Glutamatergic neuron (in vitro differentiated cells): ENCODE measurements at places on chromosomes 13 and 19. TPM values are rescaled to one million over a fixed set of nuclear protein-coding genes. Genes with fewer than 3 reads are reported as not detected.

DNA sequence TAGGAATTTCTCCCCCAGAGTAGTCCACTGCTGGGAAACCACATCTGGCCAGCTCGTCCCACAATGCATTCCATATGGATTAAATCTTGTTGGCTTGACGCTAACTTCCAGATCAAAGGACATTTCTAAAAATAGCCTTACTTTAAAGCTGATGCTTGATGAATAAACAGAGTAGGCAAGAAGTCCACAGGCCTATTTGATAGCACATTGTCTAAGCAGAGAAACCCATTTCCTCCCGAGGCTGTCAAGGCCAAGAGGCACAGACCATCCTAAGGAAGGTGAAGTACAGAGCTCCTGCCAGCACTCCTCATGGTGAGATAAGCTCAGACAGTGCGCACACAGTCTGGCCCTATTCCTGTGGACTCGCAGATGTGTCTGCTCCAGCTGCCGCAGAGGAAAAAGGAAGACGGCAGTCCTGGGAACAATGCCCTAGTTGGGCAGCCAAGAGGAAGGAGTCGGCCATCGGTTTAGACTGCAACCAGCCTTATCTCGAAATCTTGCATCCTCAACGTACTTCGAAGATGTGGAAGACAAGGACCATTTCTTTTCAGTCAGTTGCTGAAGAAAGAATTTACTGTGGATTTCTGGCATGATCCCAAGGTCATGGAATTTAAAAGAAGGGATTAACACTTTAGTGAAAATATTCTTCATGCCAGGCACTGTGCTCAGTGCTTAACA is 156.8 kb downstream of the RGCC start:
- no peak overlapping the region for H3K27ac ChIP-seq
- no peak overlapping the region for H3K4me3 ChIP-seq
- no peaks in the 10 kb centered on the region for H3K4me1 ChIP-seq
- no peaks in the 10 kb centered on the region for H3K27me3 ChIP-seq
- no peak for DNase-seq
- H3K36me3 ChIP-seq, result no peaks in the 10 kb centered on the region

Gene FPR3
- total RNA-seq, result not detected

GRCh38 chr13:104461049-104461448 is 1394.8 kb upstream of the SLC10A2 start:
- no peaks in the 10 kb centered on the region for H3K4me1 ChIP-seq
- DNase-seq, result no peak

- H3K4me3 ChIP-seq, result no peak overlapping the region
- H3K27me3 ChIP-seq, result no peaks in the 10 kb centered on the region
- H3K4me1 ChIP-seq, result no peaks in the 10 kb centered on the region
- H3K36me3 ChIP-seq, result no peaks in the 10 kb centered on the region
These were observed 136.3 kb downstream of the KLF5 start for GRCh38 chr13:73195091-73195490.

Gene EDDM13
- not detected for total RNA-seq

GRCh38 chr13:44104197-44104490 is 224.4 kb downstream of the LACC1 start:
- no peak overlapping the region for H3K27ac ChIP-seq
- H3K4me3 ChIP-seq, result no peak overlapping the region
- H3K36me3 ChIP-seq, result peaks cover 9% of the 10 kb centered on the region
- no peak for DNase-seq

Gene MISP
- 1.1 TPM for total RNA-seq

- peaks cover 35% of the 10 kb centered on the region for H3K4me1 ChIP-seq
- no peak for DNase-seq
- no peaks in the 10 kb centered on the region for H3K36me3 ChIP-seq
- H3K27ac ChIP-seq, result peak overlapping the region; percentile 31
These were observed 15.0 kb upstream of the ALOX5AP start for GRCh38 chr13:30720172-30720869.

DNA sequence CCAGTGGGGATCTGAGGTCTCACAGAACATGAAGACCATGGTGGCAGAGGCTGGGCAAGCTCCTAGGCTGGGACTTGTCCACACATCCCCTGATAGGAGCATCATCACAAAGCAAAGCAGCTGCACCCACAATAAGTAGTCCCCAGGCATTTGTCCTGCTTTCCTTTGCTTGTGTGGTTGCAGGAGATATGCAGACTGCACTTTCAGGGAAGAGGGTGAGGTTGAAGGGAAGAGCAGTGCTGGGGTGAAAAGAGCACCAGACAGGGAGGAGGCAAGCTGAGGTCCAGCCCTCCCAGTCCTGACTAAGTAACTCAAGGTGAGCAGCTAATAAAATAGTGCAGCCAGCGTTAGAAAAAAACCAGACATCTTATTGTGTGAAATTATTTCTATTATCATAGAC is 383.6 kb downstream of the UQCRFS1 start:
- H3K4me1 ChIP-seq, result no peaks in the 10 kb centered on the region
- DNase-seq, result no peak
- H3K27ac ChIP-seq, result no peak overlapping the region
- H3K36me3 ChIP-seq, result no peaks in the 10 kb centered on the region
- no peak overlapping the region for H3K4me3 ChIP-seq

- no peak overlapping the region for H3K27ac ChIP-seq
- H3K4me1 ChIP-seq, result peaks cover under 1% of the 10 kb centered on the region
- peaks cover 8% of the 10 kb centered on the region for H3K27me3 ChIP-seq
These were observed 4.3 kb downstream of the CAB39L start for GRCh38 chr13:49439609-49440008.
